ENCODE measurements at places on chromosomes 3 and 15.

- DNase-seq = no peak
Observed at GRCh38 chr3:67458896-67459530, 195.4 kb downstream of the SUCLG2 start.

- DNase-seq = peak; percentile 26
Observed at GRCh38 chr15:39974656-39975230, 40.8 kb downstream of the EIF2AK4 start.

GRCh38 chr3:128575777-128576176 is 74.8 kb downstream of the RPN1 start:
- DNase-seq = no peak

DNA sequence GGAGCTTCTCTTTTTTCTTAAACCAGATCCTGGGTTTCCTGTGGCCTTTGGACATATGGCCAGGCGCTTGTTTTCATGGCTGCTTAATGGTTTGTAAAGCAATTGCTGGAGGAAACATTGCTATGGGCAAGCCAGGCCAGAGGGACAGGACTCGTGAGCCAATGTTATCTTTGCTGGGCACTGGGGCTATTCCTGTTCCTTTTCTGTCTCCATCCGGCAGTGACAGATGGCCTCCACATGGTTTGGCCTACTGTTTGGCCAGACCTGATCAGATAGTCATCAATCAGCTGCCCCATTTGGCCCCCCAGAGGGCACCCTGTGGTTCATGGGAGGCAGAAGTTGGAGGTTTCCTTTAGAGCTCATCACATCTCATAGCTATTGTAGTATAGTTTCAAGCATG is 326.1 kb upstream of the ROPN1 start:
- peak; percentile 97 for DNase-seq

DNA sequence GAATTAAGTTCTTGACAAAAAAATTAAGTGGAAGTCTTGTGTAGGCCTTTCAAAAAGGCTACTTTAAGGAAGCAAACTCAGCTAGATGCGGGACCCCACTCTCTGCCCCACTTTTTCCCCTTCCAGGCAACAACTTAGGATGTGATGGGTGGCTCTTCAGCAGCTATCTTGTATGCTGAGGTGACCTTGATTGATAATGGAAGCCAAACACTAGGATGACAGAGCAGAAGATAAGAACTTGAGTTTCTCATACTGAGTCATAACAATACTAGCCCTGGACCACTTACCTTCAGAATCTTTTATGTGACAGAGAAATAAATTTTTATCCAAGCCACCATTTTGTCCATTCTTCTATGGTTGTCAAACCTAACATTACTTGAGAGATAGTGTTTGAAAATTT is 16.1 kb downstream of the PDCD10 start:
- DNase-seq = no peak

DNA sequence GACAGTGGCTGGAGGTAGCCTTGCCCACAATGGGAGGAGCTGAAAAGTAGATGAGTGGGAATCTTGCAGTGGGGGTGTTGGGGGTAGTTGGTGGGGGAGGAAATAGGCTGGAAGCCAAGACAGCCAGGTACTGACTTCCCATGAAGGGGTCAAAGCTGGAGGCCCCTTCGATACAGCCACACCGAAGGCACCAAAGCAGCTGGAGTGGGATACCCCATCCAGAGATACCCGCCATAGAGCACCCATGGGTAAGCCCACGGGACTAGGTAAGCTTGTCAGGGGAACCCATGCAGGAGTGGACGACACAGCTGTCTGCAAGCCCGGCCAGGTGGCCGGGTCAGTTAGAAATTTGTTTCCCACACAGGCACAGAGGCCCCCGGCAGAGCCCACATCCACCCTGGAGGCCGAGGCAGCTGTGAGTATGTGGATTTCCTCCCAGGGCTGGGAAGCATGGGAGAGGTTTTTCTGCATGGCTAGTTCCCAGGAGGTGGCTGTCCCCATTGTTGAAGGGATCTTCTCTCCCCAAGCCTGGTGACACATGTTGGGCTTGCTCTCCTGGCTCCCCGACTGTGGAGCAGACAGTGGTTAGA is 28.6 kb downstream of the PRR23E start:
- DNase-seq = no peak

DNA sequence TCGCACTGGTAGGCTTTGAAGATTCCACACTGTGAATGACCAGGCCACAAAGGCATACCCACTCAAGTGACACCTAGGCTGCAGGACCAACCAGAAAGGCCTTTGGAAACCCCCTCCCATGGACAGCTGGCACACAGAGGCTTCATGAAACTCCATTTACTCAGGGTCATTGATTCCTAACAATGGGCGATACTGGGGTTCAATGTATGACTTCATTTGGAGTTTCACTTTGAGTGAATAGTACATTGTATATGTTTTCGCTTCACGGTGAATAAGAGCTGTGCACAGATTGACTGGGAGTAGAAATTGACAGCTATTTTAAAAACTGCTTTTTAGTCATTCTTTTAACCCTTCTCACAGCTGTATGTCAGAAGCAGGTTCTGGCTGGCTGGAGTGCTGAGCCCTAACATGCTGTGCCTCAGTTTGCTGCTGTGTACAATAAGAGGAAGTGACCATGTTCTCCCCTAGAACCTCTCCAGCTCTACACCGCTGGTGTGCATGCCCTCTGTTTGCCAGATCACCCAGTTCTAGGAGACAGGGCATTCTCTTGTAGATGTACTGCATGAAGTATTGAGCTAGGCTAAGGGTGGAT is 15.4 kb upstream of the CX3CR1 start:
- no peak for DNase-seq

DNA sequence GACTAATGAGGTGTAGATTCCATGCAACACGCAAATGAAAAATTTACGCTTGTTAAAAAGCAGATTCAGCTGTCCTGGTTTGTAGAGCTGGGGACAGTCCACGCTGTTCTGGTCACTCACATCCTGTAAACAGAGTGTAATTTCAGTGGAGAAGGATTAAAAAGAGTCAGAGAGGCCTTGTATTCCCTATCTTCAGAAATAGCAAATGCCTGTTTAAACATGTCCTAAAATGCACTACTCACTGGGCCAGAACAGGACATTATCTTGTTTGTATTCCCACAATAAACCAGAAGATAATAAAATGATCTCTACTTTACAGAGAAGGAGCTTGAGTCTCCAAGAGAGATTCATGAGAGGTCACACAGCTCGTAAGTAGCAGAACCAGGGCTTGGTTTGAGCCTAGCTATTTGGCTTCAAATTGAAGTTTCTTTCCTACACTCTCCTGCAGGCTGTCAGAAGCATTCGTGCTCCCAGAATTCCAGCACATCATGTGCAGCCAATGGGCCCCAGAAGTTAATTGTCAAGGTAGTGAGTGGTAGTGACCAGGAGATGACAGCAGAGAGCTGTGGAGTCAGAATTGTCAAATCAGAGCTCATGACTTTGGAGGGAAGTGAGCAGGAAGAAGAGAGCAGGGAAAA is 242.5 kb downstream of the ATP8B4 start:
- no peak for DNase-seq

GRCh38 chr15:95690631-95691340 is 639.7 kb upstream of the NR2F2 start:
- DNase-seq = no peak

DNA sequence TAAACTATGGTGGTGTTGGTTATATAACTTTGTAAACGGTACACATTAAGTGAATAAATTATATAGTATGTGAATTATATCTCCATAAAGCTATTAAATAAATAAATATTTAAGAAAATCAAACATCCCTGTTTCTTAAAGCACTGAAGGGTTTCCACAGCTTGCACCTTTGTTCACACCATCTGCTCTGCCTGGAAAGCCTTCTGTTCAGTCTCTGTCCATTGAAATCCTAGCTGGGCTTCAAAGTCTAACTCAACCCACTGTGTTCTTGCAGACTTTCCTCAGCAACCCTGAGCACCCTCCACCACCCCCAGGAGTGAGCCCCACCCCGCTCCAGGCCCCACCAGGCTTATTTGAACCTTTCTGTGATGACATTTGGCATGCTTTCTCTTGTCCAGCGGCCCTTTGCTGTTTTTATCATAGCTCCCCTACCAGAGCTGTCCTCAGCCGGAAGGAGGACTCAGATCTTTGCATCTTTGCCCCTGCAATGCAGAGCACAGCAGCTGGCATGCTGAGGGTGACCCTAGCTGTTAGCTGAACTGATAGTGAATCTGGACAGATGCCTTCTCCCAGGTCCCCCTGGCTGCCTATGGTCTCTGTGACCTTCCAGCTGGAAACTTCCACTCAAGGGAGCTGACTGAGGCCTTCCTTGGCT is 105.2 kb downstream of the DAPK2 start:
- peak; percentile 84 for DNase-seq

DNA sequence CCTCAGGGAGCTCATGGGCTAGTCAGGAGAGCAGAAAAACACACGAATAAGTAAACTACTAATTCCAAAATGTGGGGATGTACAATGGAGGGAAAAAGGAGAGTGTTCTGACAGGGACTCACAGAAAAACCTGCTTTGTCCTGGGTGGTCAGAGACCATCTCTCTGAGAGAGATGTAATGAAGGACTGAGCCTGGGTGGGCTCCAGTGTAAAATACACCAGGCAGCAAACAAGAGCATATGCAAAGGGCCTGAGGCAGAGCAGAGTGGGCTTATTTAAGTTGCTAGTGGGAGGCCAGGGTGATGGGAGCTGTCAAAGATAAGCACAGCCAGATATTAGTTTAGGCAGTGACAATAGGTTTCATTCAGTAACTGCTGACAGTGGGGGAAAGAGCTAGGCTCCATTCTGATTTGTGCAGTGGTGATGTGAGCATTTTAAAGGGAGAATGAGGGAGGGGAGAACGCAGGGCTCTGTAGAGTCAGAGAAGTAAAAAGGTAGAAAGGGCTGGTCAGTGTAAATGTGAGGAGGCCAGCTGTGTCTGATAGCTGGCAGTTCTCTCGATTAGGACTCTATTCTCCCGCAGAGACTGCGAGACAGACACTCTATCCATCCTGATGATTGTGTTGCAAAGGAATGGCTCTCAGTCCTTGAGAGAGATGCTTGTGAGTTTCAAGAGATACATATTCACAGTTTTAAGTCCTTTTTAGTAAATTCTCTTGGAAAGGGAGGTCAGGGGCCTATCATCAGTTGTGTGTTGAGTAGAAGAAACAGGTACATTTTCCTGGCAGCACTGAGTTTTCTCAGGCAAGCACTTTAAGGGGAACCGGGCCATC is 3.5 kb downstream of the TF start:
- DNase-seq = no peak

GRCh38 chr15:59377924-59378323 is 5.3 kb upstream of the MYO1E start:
- DNase-seq = no peak

DNA sequence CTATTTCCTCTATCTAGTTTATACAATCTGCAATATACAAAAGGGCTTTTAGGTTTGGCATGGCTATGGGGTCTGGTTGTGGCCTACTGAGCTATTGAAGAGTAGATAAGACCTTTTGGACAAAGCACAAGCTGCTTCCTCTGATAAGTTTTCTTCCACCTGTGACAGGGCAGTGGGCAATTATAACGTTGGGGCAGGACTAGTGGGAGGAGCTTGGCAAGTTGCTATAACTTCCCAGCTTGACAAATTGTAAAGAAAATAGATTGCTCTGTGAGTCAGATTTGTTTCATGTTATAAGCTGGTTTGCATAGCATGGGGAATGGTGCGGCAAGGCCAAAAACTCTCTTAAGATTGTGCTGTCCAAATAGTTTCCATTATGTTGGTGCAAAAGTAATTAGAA is 64.9 kb downstream of the SLC7A14 start:
- no peak for DNase-seq

DNA sequence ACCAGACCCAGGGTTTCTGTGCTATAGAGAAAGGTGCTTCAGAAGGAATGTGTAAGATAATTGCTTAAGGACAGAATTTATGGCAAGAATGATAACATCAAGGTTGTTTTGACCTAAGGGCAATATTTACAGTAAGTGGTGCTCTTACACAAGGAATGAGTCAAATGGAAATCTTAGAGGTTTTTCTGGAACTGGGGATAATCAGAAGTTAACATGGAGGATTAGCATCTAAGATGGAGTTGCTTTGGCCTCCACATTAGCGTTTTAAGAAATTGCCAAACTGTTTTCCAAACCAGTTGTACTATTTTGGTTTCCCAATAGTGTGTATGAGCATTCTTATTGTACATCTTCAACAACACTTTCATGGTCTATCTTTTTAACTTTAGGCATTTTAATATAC is 3.1 kb downstream of the WDR93 start:
- no peak for DNase-seq

DNA sequence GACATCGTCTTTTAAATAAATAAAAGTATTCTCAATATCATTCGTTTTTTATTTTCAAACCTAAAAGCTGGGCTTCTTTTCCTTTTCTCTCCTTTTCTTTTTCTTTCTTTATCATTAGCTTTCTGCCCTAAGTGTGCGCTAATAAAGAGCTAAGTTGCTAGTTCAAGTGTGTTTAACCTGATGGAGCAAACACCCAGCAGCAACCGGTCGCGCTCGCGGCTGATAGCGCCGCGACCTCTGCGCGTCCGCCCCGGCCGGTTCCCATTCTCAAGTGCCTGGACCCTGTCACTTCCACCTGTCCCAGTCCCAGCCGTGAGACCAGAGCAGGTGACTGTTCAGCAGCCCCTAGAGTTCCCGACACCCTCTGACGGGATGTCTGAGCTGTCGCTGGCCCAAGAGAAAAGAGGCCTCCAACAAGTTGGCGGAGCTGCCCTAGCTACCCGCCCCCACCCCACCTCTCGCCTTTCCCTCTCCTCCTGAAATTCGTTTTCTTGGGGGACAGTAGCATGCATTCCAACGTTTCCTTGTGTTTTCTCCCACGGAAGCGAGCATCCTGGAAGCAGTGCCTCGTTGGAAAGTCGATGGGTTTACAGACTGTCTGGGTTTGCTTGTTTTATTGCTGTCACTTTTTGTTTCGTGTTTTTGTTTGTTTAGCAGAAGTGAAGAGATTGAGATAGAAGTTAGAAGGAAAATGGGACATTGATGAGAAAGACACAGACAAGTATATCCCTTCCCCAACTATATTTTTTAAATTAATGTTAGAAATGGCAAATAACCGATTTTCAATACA is 3.1 kb upstream of the MECOM start:
- DNase-seq = no peak

- peak; percentile 22 for DNase-seq
Observed at GRCh38 chr3:81760215-81760614, 1.2 kb downstream of the GBE1 start.

DNA sequence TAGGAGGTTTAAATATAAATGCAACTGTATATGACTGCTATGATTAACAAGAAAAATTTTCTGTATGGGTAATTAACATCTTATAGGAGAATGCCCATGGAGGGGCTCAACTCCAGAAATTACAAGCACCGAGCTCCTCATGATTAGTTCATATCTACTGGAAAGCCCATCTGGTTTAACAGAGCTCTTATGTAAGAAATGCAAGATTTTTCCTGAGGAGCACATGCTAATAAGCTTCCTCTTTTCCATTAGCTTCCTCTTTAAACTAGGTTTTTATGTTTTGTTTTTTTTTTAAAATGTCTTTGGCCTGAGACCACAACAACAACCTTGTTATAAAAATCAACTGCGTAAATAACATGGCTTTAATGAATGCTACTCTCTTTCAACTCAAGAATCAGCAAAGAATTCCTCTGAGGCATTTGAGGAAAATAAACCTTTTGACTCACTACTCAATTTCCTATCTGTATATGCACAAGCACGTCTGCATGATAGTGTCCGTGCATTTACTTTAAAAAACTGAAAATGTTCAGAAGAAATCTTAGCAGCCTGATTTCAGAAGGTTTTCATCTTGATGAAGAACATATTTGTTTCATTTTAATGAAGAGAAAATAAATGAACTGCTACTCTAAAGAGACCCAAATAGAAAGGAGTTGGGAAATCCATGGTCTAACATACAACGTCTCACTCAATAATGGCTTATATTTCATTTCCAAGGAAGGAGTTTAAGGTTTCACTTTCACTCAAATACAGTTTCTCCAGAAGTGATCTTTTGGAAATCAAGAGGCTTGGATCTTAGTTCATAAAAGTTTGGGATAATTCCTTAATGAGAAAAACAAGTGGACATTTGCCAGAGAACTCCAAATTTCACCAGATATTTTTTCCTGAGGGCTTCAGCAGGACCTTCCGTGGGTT is 180.8 kb downstream of the KCNAB1 start:
- DNase-seq = no peak
